ENCODE measurements at places on chromosomes 12 and 14.

- DNase-seq = peak; percentile 86
These were observed at the start of gene SOS2 for GRCh38 chr14:50231475-50232275. TSS of gene SOS2 (minus strand) at chr14:50231578. CDS start at chr14:50231283, 295 bp downstream.

- DNase-seq = no peak
These were observed 253.7 kb downstream of the GRIN2B start for GRCh38 chr12:13727707-13728195.

GRCh38 chr12:95484524-95484923 lies 10.6 kb downstream of the METAP2 start:
- DNase-seq = no peak

GRCh38 chr12:56243731-56244181 lies 13.9 kb downstream of the SLC39A5 start:
- peak; percentile 44 for DNase-seq

DNA sequence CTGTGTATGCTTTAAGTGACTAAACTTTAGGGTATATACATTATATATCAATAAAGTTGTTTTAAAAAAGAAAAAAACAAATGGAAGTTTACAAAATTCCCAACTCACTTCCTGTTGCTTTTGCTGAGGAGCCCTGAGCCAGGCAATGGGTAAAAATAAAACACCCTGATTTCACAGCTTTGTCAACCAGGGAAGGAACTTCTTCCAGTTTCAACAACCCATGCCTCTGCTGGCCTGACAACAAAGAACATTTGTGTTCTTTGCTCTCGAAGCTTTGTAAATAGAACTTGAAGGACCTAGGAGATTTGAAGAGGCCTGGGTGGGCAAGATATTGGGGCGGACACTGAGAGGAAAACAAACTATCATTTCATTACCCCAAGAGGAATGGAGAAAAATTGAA lies 141.2 kb upstream of the NOS1 start:
- no peak for DNase-seq

DNA sequence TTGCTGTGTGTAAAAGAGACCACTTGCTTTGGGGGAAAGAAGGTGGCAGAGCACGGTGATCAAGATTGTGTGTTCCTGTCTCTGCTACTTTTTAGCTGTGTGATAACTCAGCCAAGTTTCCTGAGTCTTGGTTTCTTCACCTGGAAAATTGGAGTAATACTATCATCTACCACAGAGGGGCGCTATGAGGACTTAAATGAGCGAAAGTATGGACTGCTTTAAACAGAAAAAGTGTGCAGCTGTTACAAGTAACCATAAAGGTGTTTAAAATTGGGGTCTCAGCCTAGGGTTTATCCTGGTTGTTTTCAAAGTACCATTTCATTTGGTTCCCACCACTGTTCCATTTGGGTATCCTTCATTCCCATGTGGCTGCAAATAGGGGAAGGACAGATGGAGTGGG lies 65.9 kb upstream of the WSCD2 start:
- no peak for DNase-seq

GRCh38 chr12:42706321-42706720 lies 116.8 kb upstream of the PRICKLE1 start:
- no peak for DNase-seq

- DNase-seq = peak; percentile 86
These were observed 27.5 kb downstream of the SLC25A29 start for GRCh38 chr14:100278702-100279101.

DNA sequence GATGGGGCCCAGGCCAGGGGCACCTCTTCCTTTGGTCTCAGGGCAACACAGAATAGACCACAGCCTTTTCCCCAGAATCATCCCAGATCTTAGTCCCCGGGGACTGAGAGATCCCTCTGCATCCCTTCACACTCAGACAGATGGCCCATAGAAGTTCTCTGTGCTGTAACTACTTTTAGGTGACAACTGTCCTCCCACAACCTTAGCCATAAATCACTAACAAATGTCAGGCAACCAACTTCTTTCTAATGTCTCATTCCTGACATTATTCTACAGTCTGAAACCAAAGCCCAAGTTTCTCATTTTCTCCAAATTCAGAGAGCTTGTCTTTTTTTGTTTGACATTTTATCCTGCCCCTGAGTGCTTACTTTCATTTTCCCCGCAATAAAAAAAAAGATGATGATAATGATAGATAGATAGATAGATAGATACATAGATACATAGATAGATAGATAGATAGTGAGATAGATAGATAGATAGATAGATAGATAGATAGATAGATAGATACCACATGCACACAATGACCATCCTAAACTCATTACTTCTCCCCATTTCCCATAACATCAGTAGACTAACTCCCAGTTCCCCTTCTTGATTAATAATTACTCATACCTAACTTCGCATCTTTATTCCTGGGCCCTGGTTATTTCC lies 28.6 kb downstream of the DUSP6 start:
- no peak for DNase-seq

DNA sequence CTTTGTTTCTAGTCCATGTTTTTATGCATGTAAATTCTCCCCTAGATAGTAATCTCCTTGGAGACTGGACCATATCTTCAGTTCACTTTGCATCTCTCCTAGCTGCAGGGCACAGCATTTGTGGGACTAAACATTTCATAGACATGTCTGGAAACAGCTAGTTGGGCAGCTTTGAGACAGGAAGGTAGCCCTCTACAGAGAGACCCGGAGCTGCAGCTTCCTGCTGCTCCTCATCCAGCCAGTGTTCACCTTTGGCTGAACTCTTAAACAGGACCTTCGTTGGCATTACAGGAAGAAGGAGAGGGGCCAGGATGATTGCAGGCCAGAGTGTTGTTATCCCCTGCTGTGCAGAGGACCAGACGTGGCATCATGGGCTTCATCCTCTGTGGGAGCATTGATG lies 52.9 kb downstream of the GNS start:
- no peak for DNase-seq

GRCh38 chr14:48857366-48857765 lies 728.8 kb downstream of the RPS29 start:
- no peak for DNase-seq

Data from hepatic stellate cell (primary cell).